ENCODE measurements at places on chromosomes 7 and 10. TPM values are rescaled to one million over a fixed set of nuclear protein-coding genes. Genes with fewer than 3 reads are reported as not detected.

GRCh38 chr7:94348142-94348541 lies 46.6 kb upstream of the COL1A2 start:
- no peak for DNase-seq

DNA sequence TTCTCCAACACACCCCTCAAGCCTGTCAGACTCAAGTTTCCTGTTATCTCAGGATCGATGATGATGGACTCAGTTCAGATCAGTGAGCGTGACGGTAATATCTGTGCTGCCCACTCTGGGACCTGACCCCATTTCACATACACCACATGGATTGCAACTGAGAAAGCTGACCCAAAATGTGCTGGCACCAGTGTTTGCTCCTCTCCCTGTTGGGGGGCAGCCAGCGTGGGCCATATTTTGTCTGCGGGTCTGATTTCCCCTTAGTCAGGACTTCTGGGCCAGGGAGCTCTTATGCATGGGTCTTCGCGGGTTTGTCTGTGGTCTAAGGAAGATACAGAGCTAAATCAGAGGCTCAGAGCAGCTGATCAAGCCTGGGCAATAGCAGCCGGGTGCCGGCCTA lies 42.6 kb upstream of the TRIM8 start:
- DNase-seq, result no peak

The PLPP4 gene
- not detected for total RNA-seq

DNA sequence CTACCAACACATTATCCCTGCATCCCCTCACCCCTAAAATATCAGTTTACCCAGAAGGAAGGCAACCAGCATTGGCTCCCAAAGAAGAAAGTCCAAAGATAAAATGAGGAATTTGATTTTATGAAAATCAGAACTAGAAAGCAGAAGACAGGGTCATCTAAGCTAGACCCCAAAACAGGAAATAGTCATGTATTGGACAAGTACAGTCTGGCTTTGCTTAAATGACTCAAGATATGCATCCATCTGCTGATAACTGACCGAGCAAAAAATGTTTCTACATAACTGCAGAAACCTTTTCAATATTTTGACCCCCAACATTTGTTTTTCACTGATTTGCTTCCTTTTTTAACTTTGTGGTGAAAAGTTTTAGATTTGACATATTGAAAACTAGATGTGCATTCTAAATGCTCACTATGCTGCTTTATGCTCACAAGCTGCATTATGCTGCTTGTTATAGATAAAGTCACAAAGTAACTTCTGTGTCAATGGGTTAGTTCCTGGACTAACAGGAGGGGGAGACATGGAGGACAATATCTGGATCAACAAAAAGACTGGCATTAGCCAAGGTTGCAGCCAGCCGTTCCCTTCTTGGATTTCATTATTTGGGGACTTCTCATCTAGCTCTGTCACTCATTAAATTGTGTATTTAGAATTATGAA lies 227.0 kb downstream of the INHBA start:
- DNase-seq, result no peak

DNA sequence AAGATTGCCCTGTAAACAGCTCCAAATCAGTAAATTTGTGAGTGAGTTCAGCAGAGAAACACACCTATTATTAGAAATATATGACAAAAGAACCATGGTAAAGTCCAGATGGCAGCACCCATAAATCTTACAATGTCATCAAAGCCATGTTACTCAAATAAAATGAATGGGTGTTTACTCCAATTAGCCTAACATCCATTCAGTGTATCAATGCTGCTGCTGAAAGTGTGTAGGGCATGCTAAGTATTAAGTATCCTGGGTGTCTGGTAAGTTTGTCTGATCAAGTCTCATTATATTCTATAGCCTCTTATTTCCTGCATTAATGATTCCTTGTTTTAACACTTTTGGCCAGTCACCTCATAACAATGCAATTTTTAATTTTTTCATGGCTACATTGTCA lies 185.5 kb upstream of the STEAP4 start:
- DNase-seq, result no peak

The RALA gene
- total RNA-seq, result 22.6 TPM

DNA sequence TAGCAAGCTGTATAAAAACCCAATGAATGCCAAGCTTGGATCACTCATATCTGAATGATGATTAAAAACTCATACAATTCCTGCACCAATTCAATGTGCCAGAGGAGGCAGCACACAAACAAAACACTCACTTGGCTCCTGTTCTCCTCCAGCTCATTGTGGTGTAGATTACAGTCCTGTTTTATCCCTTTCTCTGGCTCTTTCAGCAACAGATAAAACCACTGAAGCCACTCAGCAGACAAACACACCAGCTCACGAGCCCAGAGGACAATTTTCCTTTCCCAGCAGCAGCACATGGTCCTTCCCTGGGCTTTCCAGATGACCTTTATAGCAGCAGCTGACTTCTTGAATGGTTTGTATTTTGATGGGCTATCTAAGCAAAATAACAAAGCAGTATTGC lies 107.3 kb upstream of the STARD3NL start:
- no peak for DNase-seq

- no peak for DNase-seq
These were observed 33.1 kb downstream of the SCRN1 start for GRCh38 chr7:29956487-29956836.

GRCh38 chr10:30991647-30992011 lies 40.0 kb downstream of the ZNF438 start:
- no peak for DNase-seq

The OR2A1 gene
- total RNA-seq, result not detected

The FAM25G gene
- total RNA-seq, result not detected

DNA sequence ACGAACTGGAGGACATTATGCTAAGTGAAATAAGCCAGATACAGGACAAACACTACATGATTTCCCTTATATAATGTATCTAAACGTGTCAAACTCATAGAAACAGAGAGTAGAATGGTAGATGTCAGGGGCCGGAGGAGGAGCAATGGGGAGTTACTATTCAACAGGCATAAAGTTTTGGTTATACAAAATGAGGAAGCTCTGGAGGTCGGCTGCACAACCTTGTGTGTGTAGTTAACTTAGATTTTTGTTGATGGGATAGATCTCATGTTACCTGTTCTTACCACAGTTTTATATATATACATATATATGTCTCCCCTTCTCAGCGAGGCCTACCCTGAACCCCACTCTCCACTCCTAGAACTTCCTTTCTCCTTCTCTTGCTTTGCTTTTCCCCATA lies 22.4 kb upstream of the TECTB start:
- no peak for DNase-seq

GRCh38 chr7:24402655-24403054 lies 118.7 kb downstream of the NPY start:
- DNase-seq, result no peak

GRCh38 chr10:623014-623413 lies 66.5 kb downstream of the DIP2C start:
- DNase-seq, result no peak

The RELN gene
- 3.3 TPM for total RNA-seq

DNA sequence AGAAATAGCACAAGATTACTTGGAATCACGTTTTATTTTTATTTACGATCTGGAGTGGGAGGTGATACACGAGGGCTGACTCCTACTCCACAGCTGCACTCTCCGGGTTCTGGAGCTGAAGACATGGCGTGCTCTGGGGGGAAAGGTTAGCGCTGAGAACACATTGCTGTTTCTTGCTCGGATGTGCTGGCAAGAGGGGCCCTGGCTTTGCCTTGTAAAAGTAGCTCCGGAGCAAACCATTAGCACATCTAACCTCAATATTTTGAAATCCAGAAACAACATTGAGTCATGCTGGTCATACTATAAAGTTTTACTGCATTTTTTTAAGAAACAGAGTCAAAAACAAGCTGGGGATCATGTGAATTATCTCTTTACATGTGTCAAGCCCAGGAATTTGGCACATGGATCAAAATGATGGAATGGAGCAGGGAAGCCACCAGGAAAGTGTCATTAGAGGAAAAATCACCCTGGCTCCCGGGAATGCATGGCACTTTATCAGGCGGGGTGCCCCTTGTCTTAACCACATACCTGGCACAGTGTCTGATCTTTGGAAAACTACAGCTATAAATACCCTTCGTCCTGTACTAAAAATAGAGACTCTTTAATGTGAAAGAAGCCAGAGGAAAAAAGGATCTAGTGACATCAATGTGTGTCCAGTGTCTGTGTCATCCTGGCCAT lies 31.6 kb upstream of the LYZL1 start:
- DNase-seq, result peak; percentile 67

GRCh38 chr7:12524794-12525386 lies 45.6 kb upstream of the SCIN start:
- no peak for DNase-seq

DNA sequence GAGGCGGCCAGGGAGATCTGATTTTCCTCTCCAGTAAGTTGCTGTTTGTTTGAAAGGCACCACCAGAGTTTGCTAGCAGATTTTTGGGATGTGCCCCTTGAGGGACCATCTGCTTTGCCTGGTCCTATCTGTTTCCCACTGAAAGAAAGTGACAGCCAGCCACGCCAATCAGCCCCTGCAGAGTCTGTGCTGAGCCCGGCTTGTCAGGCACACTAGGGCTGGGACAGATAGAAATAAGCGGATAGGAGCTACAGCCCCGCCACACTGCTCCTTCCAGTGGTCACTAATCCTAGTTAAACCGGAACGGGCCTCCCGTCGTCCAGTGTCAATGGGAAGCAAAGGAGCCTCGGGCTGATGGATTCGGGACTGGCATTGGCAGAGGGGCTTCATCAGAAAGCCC lies 161.9 kb upstream of the PRR15 start:
- no peak for DNase-seq

- DNase-seq, result no peak
These were observed 172.4 kb downstream of the ARHGAP12 start for GRCh38 chr10:31756101-31756728.

The CYP2C19 gene
- total RNA-seq, result 0.15 TPM

DNA sequence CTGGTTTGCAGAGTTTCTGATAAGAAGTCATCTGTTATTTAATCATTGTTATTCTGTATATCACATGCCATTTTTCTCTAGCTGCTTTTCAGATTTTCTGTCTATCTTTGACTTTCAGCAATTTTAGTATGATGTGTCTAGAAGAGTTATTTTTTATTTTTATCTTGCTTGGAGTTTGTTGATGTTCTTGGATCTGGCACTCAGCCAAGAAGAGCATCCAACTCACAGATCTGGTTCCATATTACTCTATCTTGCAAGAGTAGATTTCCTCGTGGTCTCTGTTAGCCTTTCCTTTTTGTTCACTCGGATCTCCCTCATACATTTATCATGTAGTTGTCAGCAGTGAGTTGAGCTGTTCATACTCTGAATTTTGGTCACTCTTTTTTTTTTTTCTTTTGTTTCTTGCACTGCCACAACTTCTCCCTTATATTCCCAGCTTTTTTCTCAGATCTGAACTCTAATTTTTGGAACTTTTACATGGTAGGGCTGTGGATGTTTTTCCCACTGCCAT lies 54.8 kb upstream of the CALCR start:
- no peak for DNase-seq

DNA sequence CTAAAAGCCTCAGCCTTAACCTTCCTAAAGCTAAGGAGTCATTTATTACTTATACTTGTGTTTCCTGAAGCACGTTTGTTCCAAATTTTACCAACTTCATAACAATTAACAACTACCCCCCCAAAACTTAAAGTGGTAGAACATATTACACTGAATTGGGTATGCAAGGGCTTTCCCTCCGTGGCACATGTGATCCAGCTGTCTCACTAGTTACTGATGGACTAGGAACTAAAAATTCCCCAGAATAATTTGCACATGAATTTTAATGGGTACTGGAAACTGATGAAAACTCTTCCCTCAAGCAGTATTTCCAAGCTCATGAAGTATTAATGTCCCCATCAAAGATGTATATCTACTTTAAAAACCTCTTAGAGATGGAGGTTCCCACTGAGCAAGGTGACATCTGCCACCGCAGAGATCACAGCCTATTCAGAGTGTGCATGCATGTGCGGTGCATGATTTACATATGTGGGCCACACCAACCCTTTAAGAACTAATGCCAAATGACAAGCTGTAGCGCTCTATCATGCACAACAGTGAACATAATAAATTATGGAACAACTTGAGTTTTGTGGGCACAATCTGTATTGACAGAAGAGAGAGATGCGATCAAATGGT lies 139.9 kb upstream of the ADCY1 start:
- no peak for DNase-seq

The OR6V1 gene
- total RNA-seq, result not detected

- DNase-seq, result no peak
These were observed 32.0 kb upstream of the MXI1 start for GRCh38 chr10:110175406-110175805.

All from left cardiac atrium (tissue), 4 donors.